ENCODE measurements at places on chromosomes 7 and 10. TPM values are rescaled to one million over a fixed set of nuclear protein-coding genes. Genes with fewer than 3 reads are reported as not detected.

DNA sequence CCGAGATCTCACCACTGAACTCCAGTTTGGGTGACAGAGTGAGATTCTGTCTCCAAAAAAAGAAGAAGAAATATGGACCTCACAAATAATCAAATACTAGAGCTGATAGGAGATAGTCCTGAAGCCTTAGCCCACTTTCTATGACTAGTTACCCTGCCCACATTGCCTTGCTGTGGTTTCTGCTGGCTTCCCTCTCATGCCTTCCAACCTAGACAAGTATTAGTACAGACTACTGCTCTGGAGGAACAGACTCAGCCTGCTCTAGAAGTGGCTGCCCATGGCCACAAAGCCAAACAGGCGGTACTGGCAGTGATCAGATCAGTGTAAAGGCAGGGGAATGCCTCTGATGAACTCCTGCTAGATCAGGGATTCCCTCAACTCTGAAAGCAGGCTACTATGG lies 89.7 kb upstream of the PRKAR2B start:
- no peak overlapping the region for H3K4me3 ChIP-seq
- H3K27me3 ChIP-seq, result no peaks in the 10 kb centered on the region
- DNase-seq, result no peak
- H3K36me3 ChIP-seq, result no peaks in the 10 kb centered on the region
- H3K4me1 ChIP-seq, result peaks cover 27% of the 10 kb centered on the region

GRCh38 chr10:125802131-125802530 lies 20.9 kb downstream of the UROS start:
- H3K27me3 ChIP-seq, result no peaks in the 10 kb centered on the region
- peaks cover 67% of the 10 kb centered on the region for H3K36me3 ChIP-seq
- no peaks in the 10 kb centered on the region for H3K4me1 ChIP-seq
- H3K4me3 ChIP-seq, result no peak overlapping the region

GRCh38 chr7:142434666-142435167 lies 176.9 kb upstream of the PRSS58 start:
- no peak for DNase-seq
- H3K36me3 ChIP-seq, result no peaks in the 10 kb centered on the region
- H3K4me1 ChIP-seq, result no peaks in the 10 kb centered on the region
- H3K4me3 ChIP-seq, result no peak overlapping the region
- H3K27ac ChIP-seq, result no peak overlapping the region

GRCh38 chr7:56091591-56091990 lies 1.2 kb downstream of the PHKG1 start:
- H3K36me3 ChIP-seq, result peaks cover 14% of the 10 kb centered on the region
- DNase-seq, result no peak
- peaks cover 34% of the 10 kb centered on the region for H3K4me1 ChIP-seq
- H3K27me3 ChIP-seq, result no peaks in the 10 kb centered on the region
- no peak overlapping the region for H3K4me3 ChIP-seq

ENTPD7 gene
- total RNA-seq, result 4.1 TPM

PPP1R3C gene
- 81.3 TPM for total RNA-seq

DNA sequence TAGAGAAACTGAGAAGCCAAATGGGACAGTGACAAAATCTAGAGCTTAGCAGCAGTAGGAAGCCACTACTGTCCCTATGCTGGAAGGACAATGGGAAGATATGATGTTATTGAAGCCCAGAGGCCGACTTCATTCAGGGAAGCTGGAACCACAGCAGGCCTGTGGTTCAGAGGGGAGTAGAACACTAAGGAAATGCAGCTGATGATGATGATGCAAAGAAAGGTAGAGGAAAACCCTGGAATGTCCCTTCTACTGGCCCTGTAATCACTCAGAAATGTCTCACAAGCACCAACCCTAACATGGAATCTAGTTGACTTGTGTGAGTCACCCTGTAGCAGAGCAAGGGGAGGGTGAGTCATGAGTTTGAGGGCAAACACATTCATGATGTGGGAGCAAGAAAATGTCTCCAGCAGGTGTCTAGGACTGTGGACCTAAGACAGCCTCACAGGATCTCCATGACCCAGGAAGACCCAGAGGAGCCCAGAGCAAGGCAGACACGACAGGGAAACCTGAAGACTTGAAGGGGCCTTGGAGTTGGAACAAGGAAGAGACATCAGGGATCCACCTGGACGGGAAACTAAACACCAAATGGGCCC lies 37.0 kb upstream of the LRRC17 start:
- H3K4me1 ChIP-seq, result peaks cover 7% of the 10 kb centered on the region
- H3K36me3 ChIP-seq, result no peaks in the 10 kb centered on the region
- H3K27ac ChIP-seq, result no peak overlapping the region
- H3K4me3 ChIP-seq, result no peak overlapping the region
- no peaks in the 10 kb centered on the region for H3K27me3 ChIP-seq

- no peak overlapping the region for H3K4me3 ChIP-seq
- no peak overlapping the region for H3K27ac ChIP-seq
- H3K36me3 ChIP-seq, result no peaks in the 10 kb centered on the region
- DNase-seq, result no peak
- no peaks in the 10 kb centered on the region for H3K4me1 ChIP-seq
- no peaks in the 10 kb centered on the region for H3K27me3 ChIP-seq
Observed at GRCh38 chr7:7675686-7676085, 35.1 kb downstream of the UMAD1 start.

DNA sequence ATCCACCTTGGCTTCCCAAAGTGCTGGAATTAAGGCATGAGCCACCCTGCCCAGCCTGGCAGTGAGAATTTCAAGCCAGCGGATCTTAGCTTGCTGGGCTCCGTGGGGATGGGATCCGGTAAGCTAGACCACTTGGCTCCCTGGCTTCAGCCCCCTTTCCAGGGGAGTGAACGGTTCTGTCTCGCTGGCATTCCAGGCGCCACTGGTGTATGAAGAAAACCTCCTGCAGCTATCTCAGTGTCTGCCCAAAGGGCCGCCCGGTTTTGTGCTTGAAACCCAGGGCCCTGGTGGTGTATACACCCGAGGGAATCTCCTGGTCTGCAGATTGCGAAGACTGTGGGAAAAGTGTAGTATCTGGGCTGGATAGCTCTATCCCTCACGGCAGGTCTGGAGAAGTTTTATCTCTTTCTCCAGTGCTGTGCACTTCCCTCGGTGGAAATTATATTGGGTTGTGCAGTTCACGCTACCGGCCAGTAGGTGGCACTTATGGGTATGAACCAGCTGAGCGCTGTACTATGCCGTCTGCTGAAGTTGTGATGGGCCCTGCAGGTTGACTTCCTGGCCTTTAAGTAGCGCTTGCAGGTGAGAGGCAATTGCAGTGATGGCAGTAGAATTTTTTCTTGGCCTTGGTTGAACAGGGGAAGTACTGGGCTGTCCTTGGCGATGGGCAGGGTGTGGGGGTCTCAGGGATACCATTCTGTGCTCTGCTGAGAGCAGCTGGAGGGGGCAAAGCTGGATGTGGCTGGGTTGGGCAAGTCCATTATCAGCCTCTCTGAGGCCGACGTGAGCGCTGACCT lies 138.0 kb upstream of the MTPN start:
- no peak overlapping the region for H3K4me3 ChIP-seq
- no peaks in the 10 kb centered on the region for H3K4me1 ChIP-seq
- DNase-seq, result no peak
- no peak overlapping the region for H3K27ac ChIP-seq
- H3K36me3 ChIP-seq, result no peaks in the 10 kb centered on the region

DNA sequence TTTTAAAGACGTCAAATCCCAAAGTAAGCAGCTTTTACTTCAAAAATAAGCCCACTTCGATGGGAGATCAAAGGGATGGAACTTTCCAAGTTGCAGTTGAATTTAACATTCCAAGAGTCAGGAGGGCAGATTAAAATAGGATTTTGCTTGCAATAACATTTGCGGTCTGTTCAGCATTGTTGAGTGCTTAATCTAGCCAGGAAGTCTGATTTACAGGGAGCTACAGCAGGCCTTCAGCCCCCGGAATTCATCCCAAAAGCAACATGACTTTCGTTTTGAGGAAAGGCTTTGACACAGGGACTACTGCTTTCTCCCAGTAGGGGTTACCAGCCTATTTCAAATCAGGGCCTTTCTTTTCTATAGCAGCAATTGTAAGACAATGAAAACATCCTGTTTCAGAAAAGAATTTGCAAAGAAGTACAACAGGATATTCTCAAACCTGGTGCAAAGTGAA lies 279.6 kb upstream of the PITRM1 start:
- peak overlapping the region; percentile 72 for H3K27ac ChIP-seq
- H3K36me3 ChIP-seq, result no peaks in the 10 kb centered on the region
- H3K27me3 ChIP-seq, result no peaks in the 10 kb centered on the region

GRCh38 chr10:105398202-105398601 lies 757.1 kb downstream of the SORCS3 start:
- H3K36me3 ChIP-seq, result no peaks in the 10 kb centered on the region
- no peaks in the 10 kb centered on the region for H3K4me1 ChIP-seq

DNA sequence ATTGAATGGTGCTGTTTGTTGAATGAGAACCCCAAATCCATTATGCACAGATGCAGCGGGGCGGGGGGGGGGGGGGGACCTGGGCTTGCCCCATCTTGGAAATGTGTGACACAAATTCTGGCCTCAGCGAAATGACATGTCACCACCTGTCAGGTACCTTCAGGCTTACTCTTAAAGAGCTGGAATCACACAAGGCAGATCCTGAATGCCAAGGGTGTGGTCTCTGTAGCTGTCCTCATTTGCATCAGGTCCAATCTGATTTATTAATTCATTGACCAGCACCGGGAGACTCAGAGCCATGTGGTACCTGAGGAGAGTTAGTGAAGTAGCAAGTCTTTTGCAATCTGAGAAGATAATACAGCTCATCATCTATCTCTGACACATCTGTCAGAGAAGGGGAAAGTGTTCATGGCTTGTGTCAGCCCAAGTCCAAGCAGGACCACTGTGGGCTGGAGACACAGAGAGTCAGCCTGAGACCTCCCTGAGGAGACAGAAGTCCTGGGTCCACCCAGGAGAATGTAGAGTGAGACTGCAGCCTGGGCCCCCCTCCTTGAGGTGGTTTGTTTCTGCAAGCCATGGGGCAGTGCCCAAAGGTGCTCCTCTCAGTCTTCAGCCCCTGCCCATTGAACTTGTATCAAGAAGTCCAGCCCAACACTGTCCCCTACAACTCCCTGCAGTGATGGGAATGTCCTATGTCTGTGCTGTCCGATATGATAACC lies 46.7 kb downstream of the ADCYAP1R1 start:
- H3K4me1 ChIP-seq, result no peaks in the 10 kb centered on the region
- no peak for DNase-seq
- H3K4me3 ChIP-seq, result no peak overlapping the region
- H3K27me3 ChIP-seq, result no peaks in the 10 kb centered on the region
- H3K36me3 ChIP-seq, result no peaks in the 10 kb centered on the region

GRCh38 chr7:126809188-126809587 lies 443.6 kb downstream of the GRM8 start:
- no peaks in the 10 kb centered on the region for H3K27me3 ChIP-seq
- H3K36me3 ChIP-seq, result no peaks in the 10 kb centered on the region
- no peaks in the 10 kb centered on the region for H3K4me1 ChIP-seq
- H3K27ac ChIP-seq, result no peak overlapping the region

DNA sequence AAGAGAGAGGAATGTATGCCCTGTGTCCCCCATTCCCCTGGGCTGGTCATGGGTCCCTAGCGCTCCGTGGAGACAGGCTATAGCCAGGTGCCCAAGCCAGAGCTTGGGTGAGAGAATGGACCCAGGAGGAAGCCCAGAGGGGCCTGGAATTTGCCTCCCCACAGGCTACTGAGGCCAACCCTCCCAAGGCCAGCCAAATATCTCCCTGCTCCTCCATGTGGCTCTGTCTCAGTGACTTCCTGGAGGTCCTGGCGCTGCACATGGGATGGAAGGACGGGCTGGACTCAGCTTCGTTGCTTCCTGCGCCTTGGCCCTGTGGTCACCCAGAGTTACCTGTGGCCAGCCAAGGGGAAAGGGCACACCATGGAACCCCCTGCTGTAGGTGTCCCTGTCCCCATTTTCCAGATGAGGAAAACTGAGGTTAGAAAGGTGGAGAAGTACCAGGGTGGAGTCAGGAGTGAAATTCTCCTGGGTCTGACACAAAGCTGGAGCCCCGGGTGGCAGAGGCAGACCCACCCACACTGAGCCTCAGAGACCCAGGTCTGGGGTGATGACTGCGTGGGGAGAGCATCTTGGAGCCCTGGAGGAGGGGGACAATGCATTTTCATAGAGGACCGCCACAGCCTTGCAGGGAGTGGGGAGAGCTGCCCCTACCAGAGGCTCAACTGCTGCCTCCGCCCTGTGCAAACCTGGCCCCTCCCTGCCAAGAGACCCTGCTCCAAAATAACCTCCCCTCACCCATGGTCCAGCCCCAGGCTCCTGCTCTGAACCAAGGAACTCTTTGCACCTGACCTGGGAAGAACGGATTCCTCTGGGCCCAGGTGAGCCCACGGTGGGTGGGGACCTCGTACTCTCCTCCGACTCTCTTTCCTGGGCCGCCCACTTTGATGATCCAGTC lies 42.6 kb downstream of the TMEM270 start:
- H3K27me3 ChIP-seq, result no peaks in the 10 kb centered on the region
- no peak overlapping the region for H3K4me3 ChIP-seq
- H3K27ac ChIP-seq, result no peak overlapping the region
- peaks cover 27% of the 10 kb centered on the region for H3K4me1 ChIP-seq

DNA sequence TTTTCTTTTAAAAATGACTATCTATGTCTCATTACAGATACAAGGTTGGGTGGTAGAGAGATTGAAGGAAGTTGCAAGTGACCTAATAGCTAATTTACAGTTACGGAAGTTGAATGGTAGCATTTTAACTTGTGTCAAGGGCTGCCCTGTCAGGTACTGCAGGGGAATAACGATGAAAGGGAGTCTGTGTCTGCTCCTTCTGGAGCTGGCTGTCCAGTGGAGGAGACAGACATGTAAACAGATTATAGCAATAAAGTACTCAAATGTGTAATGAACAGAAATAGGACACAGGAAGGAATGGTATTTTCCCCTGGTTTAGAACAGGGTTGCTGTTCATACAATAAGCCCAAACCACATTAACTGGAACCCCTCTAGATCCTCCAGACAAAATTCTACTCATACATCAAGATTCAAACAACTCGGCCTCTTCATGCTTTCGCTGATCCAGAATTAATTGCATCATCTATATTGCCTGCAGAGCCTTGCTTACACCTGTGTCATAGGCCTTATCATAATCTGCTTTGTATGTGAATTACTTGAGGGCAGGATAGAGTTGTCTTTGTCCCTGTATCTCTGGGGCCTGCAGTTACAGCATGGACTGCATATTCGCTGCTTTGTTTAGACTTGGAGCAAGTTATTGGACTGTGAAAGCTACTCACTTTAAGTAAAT lies 42.8 kb downstream of the AUTS2 start:
- no peak overlapping the region for H3K4me3 ChIP-seq
- no peaks in the 10 kb centered on the region for H3K27me3 ChIP-seq
- H3K4me1 ChIP-seq, result peaks cover 46% of the 10 kb centered on the region
- no peak for DNase-seq

TAS2R3 gene
- not detected for total RNA-seq
